GOT3 (cell line): ENCODE measurements at places on chromosomes 12 and 14.

DNA sequence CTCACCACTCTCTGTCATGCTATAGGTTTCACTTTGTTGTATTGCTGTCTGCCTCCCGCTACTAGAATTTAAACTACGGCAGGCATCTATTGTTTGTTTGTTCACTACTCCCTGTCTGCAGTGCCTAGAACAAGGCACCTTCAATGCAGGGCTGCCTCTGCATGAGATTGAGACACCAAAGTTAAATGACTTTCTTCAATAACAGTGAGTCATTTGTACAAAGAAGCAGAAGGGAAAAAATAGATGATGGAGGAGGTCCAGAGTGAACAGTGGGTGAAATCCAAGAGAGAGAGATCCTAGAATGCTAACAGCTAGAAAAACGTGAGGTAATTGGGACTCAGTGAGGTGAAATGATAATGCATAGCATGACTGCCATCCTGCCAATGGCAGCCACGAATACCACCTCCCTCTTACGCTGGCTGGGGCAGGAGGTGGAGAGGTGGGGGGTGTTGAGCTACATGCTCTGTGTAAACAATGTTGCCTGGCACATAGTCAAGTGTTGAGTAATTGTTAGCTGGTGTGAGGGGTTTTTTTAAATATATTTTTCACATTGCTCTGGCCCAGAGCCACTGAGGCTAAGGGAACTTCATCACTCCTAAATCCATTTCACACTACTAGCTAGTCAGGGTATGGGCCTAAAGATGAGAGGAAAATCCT is 367.6 kb downstream of the RPS29 start:
- no peak for DNase-seq

DNA sequence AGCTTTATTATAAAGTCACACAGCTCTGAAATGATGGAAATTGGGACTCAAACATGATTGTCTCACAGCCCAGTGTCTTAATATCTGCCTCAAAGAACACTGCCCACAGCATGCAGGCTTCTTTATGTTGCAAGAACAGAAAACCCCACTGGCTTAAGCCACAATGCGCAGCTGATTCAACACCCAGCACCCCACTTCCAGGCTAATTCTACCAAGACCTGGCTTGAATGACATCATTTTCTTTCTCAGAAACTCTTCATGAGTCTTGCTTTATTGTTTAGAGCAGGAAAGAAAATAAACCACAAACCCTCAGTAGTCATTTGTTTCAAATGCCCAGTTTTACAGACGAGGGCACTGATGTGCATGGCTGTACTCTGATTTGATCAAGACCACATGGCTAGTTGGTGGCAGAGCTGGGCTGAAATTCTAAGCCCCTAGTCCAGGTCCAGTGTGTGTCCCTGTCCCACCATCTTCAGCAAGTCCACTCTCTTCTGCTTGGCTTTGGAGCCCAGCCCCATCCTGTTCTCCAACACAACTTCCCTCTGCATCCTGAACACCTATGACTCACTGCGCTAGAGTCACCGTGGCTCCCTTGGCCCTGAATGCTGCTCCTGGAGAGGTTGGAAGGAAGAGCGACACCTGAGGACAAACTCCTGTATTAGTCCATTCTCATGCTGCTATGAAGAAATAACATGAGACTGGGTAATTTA is 50.3 kb upstream of the SRSF5 start:
- peak; percentile 1 for DNase-seq

DNA sequence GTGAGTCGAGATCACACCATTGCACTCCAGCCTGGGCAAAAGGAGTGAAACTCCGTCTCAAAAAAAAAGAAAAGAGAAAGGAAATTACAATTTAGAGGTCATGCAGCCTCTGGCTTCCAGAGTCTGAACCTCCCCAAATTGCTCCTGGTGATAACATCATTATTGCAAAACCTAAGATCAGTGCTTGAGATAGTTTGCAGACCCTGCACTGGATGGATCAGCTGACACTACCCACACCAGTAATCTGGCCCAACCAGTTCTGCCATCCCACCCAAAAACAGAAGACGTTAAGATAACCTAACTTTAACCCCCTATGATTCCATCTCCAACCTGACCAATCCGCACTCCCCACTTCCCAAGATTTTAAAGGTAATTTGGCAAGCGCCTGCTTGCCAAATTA is 353.7 kb upstream of the DIO2 start:
- no peak for DNase-seq

DNA sequence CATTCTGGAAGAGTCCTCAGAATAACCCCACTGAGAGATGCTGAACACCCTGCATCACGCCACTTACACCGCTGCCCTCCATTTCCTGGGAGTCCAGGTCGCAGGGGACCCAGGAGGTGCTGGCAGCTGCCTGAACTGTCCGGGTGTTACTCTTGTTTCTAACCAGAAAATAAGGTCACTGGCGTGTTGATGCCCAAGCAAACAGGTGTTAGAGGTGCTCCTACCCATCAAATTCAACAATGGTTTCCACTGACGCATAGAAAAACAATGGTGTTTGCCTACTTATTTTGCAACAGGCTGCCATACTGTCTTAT is 23.8 kb downstream of the PITPNM2 start:
- DNase-seq = no peak

DNA sequence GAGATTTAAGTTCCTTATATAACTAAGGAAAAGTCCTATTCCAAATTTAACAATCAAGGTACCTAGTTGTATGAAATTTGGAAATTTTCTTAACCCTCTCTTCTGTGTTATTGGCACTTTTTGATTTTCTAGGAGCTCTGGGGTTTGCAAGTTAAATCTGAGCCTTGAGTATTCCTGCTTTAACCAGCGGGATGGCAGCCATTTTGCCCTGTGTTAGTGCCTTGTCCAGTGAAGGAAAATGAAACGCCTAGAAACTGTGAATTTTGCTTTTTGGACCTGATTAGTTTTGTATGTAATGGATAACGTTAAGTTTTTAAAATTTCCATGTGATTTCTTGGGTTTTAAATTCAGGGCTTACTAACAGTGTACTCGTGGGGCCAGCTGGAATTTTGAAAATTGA is 45.1 kb downstream of the DIP2B start:
- DNase-seq = no peak

- no peak for DNase-seq
Observed at GRCh38 chr12:238116-238515, 24.2 kb upstream of the SLC6A12 start.

DNA sequence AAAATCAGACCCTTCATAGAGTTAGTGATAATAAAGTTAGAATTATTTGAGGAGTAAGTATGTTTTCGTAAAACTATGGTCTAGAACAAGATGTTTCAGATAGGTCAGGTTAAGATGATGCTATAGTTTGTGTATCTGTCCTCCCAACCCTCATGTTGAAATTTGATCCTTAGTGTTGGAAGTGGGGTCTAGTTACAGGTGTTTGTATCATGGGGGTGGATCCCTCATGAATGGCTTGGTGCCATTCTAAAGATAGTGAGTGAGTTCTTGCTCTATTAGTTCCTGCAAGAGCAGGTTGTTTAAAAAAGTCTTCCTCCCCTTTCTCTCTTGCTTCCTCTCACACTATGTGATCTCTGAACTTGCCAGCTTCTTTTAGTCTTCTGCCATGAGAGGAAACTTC is 707.3 kb upstream of the FOXG1 start:
- DNase-seq = no peak

GRCh38 chr12:99282086-99282485 is 365.5 kb upstream of the GARIN6 start:
- DNase-seq = no peak

- DNase-seq = no peak
Observed at GRCh38 chr12:60093428-60093827, 497.6 kb downstream of the SLC16A7 start.

DNA sequence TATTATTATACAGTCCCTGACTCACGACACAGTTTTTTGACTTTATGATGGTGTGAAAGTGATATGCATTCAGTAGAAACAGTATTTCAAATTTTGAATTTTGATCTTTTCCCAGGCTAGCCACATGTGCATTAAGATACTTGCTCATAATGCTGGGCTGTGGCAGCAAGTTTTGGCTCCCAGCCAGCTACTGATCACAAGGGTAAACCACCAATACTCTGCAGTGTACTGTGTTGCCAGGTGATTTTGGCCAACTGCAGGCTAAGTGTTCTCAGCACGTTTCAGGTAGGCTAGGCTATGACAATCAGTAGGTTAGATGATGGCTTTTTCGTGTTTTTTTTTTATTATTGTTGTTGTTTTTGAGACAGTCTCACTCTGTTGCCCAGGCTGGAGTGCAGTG is 69.4 kb upstream of the ACTN1 start:
- DNase-seq = no peak

DNA sequence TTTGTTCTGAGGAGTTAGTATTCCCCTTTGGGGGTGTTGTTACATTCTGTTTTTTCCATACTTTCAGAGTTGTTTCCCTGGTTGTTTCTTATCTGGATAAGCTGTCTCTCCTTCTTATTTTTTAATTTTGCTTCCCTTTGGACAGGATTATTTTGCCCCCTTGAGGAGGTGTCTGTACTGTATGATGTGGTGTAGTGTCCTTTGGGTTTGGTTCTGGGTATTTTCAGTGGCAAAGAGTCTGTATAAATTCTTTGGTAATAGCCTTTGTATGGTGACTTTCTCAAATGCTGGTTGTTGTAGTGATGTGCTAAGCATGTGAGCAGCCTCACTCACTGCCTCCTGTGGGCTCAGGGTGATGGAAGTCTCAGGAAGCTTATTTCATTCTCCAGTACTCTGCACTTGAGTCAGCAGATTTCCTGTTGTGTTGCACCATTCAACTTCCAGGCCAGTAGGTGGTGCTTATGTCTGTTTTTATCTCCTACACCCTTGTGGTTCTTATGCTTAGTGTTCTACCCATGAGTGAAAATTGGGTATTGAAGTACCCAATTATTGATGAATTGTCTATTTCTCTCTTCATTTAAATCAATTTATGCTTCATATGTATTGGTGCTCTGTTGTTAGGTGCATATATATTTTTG is 103.3 kb upstream of the PMCH start:
- no peak for DNase-seq

DNA sequence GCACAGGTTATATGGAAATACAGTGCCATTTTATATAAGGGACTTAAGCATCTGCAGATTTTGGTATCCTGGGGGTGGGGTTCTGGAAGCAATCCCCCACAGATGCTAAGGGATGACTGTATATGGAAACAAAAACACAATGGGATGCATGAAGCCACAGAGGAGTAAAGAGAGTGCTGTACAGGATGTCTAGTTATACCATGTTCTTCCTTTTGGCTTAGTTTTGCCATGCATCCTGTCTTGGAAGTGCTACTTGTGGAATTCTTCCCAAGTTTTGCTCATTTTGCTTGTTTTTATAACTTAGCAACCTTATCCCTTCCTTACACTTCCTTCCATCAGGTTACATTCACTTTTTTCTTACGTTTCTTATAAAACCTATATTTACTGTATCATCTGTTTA is 55.6 kb downstream of the TRMT5 start:
- no peak for DNase-seq

DNA sequence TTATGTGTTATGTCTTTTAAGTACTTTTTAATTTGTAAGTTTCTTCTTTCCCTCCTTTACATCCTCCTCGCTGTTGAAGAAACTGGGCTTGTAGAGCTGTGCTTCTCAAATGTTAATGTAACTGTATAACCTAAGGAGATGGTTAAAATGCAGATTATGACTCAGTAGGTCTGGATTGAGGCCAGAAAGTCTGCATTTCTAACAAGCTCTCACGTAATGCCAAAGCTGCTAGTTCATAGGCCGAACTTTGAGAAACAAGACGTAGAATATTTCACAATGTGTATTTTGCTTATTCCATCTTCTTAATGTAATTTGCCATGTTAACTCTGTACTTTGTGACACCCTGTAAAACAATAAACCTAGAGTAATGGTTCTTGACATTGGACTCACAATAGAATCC is 193.3 kb upstream of the SYT1 start:
- DNase-seq = no peak

DNA sequence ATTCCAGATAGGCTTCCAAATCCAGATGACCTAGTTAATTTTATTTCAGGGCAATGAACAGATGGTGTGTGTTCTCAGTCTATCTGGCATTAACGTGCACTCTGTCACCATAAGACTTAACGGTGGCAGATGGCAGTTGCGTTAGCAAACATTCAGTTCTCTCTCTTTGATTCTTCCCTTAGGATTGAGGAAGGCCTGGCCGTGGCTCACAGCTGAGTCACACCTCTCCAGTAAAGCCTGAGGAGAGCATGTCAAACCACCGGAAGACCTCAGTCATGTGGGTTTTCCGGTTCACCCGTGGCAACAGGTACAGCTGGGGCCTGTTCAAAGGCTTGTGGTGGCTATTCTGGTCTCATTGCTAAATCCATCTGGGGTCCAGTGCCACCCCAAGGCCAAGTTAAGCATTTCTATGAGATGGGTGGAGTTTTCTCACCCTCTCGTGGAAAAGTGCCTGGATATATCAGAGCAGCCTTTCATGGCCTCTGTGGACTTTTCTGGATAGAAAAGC is 545.1 kb upstream of the ATP2B1 start:
- DNase-seq = no peak

GRCh38 chr14:91985521-91986255 is 38.2 kb upstream of the FBLN5 start:
- no peak for DNase-seq
